ENCODE measurements at places on chromosomes 4 and X.

- DNase-seq, result no peak
These were observed 20.4 kb upstream of the TBC1D14 start for GRCh38 chr4:6889101-6889735.

DNA sequence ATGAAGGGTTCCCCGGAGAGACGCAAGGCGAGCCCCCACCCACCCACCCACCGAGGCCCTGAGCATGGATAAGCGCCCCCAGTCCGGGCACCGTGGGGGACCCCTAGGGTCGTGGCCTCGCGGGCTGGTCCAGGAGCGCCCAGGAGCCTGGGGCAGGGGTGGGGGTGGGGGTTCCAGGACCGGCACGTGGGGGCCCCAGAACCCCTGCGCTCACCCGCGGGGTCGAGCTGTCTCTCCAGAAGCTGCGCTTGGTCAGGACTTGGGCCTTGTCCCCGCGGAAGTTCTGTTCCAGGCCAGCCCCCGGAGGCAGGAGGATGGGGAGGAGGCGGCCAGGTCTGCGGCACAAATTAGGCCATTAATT, 11.2 kb upstream of the SHOX start:
- DNase-seq, result no peak

DNA sequence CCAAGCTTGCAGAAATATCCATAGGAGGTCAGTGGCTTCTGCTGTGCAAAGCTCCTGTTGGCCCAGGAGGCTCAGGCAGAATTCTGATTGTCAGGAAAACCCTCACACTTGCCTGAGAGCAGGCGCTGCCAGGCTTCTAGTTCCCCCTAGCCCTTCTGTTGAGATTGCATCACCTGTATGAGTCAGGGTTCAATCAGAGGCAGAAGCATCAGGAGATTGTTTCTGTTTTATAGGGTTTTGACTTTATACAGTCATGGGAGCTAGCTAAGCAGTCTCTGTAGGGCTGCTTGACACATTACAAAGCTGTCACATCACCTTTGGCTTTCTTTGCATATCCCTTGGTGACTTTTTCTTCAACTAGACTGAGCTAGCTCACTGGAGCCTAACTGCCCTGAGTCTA, 27.8 kb downstream of the DIPK2B start:
- DNase-seq, result no peak

DNA sequence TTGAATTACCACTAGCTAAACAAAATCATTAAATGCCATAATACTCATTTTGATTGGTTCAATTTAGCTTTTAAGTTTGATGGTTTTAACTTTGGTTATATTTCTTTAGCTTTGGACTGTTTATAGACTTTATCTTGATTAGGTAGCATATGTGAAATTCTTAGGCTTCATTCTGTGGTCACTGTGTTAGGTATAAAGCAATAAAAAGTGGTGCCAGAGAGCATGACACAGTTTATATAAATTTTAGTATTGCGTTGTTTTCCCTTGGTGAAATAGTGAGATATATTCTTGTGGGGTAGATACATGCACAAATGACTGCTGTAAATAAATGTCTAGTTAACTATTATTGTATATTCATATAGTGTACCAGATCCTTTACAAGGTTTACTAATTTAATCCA, 474.2 kb upstream of the GRID2 start:
- no peak for DNase-seq

DNA sequence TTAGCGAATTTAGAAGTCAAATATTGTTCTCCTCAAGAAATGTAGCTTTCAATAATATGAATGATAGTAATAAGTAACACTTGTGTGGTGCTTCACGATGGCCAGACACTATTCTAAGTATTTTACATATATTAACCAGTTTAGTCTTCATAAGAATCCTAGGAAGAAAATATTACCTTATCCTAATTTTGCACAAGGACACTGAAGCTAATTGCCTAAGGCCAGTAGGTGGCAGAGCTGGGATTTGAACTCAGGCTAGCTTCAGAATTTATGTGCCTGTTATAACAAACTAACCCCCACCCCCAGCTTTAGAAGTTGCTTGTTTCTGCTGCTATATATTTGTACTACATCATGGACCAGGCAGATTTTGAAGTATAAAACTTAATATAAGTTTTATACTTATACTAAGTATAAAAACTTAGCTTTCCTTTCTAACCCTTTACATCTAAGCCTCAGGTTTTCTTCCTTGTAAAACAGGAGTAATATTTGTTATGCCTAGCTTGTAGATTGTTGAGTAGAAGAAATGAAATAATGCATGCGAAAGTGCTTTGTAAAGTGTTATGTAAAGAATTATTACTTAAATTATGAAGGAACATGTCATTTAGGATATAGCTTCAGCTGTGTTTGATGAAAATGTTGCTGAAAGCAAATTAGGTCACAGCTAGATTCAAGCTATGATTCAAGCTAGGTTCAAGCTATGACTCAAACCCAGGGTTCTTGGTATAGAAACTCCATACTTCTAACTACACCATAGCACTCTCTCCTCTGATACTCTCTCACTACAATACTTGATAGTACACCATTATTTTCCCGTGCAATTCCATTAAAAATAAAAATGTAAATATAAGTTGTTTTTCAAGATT, 4.2 kb upstream of the CDS1 start:
- DNase-seq, result no peak

DNA sequence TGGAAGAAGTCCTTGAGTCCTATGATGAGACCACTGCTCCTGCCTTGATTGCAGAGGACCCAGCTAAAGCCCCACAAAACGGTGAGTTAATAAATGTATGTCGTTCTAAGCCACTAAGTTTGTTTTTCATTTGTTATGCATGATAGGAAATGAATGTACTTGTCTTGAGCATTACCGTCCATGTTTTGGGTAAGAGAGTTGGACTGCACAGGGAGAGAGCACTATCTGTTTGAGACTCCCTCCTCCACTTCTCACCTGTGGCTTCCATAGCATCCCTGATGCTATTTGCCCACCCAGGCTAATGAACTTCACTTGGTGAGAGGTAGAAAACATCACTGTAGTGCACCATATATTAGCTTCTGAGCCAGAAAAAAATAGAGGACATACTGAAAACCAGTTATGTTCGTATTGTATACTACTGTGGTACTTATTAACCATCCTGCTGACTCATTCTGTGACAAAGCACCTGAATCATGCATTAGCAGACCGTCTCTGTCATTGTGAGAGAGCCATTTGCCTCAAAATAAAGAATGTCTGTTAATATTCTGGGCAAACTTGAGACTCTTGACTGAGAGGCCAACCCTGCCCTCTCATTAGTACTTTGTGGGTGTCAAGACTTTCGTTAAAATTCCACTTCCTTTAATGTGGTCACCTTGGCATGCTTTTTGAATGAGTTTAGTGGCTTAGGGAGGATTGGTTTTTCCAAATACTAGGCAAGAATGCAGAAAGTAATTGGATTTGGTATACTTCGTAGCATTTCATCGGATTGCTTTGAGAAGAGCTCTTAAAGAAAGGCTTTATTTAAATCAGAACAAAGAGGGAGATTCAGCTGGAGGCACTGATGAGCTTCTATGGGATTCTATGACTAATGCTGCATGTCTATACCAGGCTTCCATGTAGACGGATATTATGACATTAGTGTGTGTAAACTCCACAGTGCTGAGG, 99.3 kb upstream of the GRPR start:
- no peak for DNase-seq

GRCh38 chrX:16897445-16897844, 27.3 kb upstream of the RBBP7 start:
- no peak for DNase-seq

DNA sequence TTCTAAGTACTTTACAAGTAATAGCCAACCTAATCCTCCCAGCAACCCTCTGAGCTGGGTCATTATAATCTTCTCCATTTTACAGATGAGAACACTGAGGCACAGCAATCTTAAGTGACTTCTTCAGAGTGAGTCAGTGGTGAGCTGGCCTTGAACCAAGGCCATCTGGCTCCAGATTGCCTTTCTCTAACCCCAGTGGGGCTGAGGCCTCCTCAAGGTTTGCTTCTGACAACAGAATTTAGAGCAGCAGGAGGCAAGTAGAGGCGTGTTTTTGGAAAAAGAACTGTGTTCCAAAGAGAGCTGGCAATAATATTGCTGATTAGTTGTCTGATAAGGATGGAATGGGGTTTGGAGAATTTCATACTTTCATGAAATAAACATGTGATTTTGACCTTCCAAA, 41.2 kb downstream of the PIR start:
- no peak for DNase-seq

- DNase-seq, result no peak
These were observed 101.0 kb downstream of the ATP11C start for GRCh38 chrX:139831675-139832456.

- no peak for DNase-seq
These were observed 93.2 kb downstream of the IL1RAPL2 start for GRCh38 chrX:104659005-104659744.

- no peak for DNase-seq
These were observed 17.0 kb upstream of the CXCL3 start for GRCh38 chr4:74055498-74055897.

DNA sequence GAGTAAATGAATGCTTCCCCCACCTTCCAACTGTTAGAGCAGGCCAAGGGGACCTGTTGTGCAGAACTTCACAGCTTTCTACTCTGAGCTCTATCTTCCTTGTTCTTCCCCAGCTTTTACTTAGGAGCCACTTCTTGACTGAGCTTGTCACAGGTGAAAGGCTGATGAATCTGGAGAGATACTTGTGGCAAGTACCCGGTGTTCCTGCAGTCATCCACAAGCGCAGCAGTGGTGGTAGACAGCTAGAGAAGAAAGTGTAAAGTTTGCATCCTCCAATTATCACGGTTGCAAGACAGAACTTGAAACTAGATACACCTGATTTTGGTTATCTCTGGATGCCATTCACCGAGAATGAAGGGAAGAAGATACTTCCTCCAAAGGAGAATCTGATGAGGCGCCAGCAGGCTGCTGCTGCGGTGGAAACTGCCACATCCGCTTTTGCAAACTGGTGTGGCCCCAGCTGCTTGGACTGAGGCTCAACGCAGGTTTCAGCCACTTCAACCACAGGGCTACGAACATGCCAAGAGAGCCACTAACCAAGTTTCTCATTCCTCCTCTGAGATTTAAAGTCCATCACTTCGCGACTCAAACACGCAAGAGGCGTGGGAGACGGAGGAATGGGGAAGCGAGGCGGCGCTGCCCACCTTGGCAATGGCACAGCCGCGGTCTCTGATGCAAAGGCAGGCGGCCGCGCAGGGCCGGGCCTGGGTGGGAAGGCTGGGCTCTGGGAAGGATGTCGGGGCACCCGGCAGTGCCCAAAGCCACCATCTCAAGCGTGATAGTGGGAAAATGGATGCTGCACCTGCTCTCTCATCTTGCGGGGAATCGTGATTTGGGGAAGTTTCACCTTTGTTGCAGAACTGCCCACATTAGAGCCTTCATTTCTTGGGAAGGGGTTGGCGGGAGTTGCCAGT, 1.3 kb upstream of the FHIP1A start:
- peak; percentile 60 for DNase-seq

GRCh38 chr4:113638562-113638832, 123.0 kb downstream of the CAMK2D start:
- no peak for DNase-seq

DNA sequence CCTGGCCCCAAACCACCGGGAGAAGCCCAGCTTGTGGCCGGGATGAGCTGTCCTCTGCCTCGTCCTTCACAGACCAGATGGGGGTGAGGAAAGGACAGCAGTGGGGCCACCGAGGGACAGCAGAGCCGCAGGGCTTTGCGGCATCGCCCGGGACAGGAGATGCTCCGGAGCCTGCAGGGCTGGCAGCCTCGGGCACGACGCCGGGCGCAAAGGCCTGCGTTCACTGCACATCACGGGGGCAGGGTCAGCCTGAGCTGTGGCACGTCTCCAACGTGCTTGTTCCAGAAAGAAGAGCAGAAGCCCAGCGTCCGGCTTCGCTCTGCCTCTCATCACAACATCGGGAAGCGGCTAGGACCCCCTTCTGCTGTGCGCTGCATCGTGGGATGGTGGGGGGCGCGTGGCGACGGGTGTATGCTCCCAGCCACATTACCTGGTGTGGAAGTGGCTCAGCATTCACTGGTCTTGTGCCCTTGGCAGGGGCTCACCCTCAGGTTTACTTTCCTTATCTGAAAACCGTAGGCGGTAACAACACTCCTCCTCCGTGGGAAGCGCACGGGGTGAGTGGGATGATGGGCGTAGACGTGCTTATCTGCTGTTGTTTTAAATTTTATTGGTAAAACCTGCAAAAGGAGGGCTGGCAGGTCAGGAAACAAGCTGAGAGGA, 7.4 kb downstream of the TADA2B start:
- DNase-seq, result no peak

GRCh38 chr4:106864231-106864630, 171.9 kb downstream of the DKK2 start:
- no peak for DNase-seq

- DNase-seq, result no peak
These were observed 108.0 kb upstream of the ZNF518B start for GRCh38 chr4:10565166-10565780.

DNA sequence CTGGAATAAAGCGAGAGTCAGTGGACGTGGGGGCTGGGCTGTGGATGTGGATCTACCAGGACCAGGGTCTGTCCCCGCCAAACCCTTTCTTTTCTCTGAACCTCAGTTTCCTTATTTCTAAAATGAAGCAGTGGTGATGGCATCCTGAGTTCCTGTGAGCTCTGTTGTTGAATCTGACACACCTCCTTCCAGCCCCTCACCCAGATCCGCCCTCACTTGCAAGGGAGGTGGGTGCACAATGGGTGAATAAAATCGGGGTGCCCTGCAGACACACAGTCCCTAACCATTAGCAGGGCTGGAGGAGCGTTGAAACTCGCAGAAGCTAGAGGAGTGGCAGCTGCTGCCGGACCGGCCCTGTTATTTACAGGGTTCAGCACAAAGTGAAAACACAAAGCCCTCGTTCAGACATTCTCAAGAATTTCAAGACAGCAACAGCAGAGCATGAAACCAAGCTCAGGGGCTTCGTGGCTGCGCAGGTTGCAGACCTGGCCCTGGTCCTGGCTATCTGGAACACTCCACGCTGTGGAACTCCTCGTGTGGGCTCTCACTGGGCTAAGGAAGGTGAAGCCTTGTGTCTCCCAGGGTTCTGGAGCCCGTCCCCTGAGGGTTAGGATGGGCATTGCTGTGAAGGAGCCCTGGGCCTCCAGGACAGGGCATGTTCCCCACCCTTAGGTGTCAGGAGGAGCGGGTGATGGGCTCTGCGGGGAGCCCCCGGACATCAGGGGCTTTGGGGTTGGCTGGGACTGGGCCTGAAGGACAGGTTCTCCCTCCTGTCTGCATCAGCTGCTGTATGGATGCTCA, 42.9 kb downstream of the PSAPL1 start:
- peak; percentile 8 for DNase-seq

DNA sequence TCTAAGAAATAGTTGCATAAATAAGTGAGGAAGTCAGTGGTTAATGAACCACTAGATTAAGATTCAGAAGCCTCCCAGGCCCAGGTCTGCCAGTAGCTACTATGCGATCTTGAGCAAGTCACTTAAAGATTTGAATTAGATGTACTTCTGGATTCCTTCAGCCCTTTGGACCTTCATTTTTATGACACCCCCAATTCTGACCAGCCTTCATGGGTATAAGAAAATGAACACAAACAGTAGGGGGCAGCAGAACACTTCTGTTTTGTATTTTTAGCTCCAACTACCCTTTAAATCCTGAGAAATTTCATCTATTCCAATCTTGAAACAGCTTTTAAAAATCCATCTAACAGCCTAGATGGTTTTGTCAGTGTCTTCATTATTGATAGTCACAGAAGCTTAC, 19.0 kb downstream of the TMEM47 start:
- no peak for DNase-seq

- no peak for DNase-seq
These were observed 65.9 kb downstream of the FAT1 start for GRCh38 chr4:186657764-186658163.

Data from kidney (tissue), 22 donors.